CD4-positive, alpha-beta T cell (primary cell): ENCODE measurements at places on chromosomes 5 and 9.

- peak; percentile 86 for DNase-seq
These were observed 10.3 kb upstream of the CD180 start for GRCh38 chr5:67206929-67207328.

DNA sequence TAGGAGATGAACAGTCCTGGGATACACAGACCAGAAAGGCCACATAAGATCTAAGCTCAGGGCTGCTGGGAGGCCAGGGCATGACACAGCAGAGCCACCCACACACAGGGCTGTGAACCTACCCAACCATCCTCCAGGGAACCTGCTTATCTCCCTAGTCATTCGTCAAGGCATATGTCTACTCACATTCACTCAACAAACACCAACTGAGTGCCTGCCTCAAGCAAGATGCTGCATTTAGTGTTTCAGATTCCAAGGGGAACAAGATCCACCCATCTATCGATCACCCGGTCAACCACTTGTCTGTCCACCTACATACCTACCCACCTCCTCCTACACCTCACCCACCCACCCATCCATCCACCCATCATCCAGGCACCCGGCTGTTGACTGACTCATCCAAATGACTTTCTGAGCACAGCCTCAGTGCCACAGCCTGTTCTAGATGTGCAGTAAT lies 1.9 kb downstream of the DPM2 start:
- DNase-seq: peak; percentile 7

DNA sequence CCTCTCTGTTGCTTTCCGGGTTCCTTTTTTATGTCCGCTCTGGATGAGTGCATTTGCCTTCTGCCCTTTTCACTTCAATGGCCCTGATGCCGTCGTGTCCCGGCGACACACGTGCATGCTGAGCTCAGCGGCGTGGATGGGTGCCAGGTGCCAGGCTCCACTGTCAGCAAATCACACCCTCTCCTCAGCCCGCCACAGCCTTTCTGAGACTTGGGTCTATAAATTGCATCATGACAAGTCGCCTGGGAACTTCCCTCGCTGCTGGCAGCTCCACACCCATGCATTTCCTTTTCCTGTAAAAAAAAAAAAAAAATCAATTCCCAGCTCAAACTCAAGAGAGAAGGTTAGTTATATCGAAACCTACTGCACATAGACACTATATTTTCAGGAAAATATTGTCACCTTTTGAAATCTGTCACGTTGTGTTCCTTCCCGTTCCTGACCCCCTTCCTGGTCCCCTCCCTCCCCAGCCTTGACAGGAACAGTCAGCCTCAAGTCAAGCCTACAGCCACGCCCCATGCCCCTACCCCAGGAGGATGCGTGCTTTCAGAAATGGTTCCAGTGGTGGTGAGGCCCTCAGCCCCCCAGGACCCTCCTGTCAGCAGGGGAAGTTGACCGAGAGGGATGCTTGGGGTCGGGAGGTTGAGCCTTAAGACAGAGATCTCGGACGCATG lies 110.3 kb upstream of the PTCH1 start:
- DNase-seq: peak; percentile 17

GRCh38 chr5:117183326-117183725 lies 608.7 kb upstream of the SEMA6A start:
- DNase-seq: no peak

DNA sequence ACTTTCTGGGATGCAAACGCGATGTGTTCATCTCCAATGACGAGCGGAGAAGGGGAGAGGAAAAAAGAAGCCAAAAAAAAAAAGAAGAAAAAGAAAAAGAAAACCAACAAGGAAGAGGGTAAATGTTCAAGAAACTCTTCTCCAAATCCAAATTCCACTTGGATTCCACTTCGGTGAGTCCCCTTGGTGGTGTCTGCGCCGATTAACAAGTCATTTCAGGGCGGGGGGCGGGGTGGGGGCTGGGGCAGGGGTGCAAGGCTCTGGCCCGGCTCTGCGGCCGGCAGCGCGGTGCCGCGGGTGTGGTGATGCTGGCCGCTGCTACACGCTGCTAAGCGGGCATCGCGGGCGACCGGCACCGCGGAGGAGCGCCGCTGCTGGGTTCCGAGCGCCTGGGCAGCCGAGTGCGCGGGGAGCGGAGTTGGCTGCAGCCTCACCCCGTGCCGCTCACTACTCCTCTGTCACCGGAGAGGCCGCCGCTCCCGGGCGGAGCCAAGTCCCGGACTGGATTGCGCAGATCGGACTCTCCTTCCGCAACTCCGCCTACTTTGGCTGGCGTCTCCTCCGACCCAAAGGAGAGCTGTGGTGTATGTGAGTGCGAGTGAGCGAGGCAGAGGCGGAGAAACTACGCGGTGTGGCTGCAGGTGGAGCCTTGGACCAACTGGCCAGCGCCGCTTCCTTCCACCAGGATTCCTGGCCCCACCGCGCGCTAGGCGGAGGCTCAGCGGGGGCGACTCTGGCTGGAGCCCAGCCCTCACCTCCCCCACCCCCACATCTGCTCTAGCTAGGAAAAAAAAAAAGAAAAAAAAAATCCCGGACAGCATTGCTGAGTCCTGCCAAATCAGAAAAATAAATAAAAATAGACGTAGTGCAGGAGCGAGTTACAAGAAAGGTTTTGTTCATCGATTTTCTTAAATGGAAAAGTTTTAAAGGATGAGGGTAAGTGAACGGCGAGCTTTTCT lies at the start of gene SEMA6A:
Gene SEMA6A, minus strand, starts transcription at position 457 of the 959 bp plus-strand sequence. CDS start 69,879 bp downstream, outside the sequence.
- no peak for DNase-seq

GRCh38 chr5:55915783-55916182 lies 64.6 kb downstream of the IL31RA start:
- DNase-seq: no peak

DNA sequence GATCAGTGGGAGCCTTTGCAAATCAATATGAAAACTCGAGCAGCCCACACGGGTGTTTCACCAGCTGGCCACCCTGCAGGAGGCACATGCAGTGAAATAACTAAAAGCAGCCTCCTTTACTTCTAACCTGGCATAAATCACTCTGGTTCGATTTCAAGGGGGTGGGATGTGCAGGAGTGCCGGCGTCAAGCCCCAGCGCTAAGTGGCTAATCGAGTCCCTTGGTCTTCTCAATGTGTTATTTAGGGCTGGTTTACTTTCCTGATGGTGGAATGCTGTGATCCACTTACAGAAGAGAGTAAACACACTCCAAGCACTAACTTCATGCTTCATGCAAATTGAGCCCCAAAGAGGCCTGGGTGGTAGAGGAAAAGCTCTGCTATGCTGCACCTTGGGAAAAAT lies 109.4 kb downstream of the TMEM174 start:
- DNase-seq: no peak

DNA sequence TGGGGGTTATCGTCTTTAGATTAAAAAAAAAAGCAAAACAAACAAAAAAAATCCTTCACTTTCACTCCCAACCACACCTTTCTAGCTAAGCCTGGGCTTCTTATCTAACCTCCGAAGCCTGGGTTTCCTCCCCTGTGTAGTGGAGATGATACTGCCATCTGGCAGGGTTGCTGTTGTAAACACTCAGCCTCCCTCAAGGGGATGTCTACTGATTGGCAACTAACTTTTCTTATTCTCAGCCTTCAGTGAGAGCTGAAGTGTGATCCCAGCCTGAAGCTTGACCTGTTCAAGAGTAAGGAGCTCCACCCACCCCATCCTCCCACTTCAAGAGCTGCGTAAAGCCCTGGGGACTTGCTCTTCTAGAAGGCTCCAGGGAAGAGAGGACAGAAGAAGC lies 21.5 kb upstream of the WWC1 start:
- DNase-seq: no peak

GRCh38 chr5:13860146-13860545 lies 84.3 kb downstream of the DNAH5 start:
- DNase-seq: no peak

GRCh38 chr5:152688561-152689249 lies 283.6 kb upstream of the NMUR2 start:
- no peak for DNase-seq

DNA sequence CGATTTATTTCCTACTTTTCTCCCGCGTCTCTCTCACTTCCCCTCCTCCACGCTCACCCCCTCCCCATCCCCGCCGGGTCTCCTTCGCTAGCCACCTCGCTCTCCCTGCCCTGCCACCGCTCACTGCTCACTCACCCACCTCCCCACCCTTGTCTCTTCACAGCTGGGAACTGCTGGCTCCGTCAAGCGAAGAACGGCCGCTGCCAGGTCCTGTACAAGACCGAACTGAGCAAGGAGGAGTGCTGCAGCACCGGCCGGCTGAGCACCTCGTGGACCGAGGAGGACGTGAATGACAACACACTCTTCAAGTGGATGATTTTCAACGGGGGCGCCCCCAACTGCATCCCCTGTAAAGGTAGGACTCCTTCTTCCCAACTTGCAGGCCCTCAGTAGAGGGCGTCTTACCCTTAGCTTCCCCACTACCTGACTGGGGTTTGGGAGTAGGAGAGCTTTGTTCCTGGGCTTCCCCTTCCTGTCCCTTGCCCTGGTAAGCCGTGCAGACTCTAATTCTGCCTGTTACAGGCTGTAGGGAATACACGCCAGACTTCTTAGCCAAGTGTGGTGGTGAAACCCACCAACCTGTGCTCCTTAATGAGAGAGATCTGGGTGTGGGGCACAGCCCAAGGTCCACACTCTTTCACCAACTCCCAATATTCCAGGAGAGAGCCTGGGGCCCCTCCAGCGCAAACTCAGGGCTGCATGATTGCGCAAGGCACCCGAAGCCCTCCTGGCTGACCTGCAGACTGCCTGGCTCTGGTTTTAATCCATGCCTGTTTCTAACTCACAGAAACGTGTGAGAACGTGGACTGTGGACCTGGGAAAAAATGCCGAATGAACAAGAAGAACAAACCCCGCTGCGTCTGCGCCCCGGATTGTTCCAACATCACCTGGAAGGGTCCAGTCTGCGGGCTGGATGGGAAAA lies 2.5 kb downstream of the FST start:
- DNase-seq: no peak

DNA sequence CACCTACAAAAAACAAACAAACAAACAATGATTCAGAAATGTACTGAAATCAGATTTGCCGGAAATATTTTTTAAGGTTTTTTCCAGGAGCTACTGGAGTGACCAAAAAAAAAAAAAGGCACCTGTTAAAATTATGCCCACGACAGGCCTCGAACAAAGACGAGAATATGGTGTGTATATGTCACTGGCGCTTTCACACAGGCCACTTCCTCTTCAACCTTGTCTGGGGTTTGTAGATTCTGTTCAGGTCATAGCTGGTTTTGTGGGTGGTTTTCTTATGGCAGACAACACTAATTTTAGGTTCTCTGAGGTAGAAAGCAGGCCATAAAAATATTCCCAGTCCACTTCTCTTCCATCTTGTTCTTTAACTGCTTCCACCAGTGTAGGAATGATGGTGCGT lies 7.0 kb downstream of the NDUFB6 start:
- DNase-seq: no peak

DNA sequence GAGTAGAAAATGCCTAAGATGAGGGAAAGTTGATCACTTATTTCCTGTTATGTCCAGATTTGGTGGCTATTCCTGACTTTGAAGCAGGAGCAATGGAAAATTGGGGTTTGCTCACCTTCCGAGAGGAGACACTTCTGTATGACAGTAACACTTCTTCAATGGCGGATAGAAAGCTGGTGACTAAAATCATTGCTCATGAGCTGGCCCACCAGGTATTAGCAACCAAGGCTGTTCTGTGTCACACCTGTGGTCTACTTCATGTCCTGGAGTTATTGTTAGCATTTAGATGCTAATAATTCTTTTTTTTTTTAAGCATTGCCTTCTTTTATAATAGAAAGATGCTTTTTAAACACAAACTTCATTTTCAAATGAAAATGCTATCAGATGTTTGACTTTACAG lies 57.9 kb downstream of the LNPEP start:
- DNase-seq: no peak

DNA sequence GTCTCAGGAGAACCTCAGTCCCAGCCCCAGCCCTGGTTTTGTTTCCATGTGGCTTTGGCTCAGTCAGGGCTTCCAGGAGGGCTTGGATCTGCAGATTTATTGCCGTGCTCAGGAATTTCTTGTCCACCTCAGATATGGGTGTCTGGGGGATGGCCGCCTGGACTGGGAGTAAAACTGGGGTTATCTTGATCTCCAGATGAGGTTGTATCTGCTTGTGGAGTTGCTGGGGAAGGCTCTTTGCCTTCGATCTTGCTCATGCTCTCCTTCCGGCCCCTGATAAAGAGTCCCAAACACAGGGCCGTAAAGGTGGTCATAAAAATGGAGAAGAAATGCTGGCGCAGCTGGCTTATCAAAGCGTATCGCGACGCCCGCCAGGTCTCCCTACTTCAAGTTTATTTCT lies 17.8 kb upstream of the PITX1 start:
- DNase-seq: no peak

- no peak for DNase-seq
These were observed 37.3 kb upstream of the TRIO start for GRCh38 chr5:14105718-14106410.

DNA sequence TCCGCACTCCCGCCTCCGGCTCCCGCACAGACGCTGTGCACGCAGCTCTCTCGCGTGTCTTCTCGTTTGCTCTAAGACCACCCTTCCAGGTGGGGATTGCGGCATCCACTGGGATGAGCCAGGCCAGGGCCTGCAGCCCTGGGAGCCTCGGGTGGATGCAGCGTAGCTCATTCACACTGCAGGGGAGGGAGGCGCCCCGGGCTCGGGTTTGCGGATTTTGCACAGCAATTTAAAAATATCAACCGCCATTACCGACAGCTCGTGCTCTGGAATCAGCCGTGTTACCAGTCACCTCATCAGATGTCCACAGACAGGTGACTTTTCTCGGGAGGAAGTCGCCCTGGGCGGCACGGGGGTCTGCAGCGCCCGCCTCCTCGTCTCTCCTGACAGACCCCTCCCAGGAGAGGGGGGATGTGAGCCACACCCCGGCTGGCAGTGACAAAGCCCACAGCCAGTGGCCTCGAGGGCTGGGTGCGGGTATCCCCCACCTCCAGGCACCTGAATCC lies 20.8 kb upstream of the SLC6A3 start:
- no peak for DNase-seq

GRCh38 chr5:23763170-23763569 lies 255.8 kb downstream of the PRDM9 start:
- DNase-seq: no peak

DNA sequence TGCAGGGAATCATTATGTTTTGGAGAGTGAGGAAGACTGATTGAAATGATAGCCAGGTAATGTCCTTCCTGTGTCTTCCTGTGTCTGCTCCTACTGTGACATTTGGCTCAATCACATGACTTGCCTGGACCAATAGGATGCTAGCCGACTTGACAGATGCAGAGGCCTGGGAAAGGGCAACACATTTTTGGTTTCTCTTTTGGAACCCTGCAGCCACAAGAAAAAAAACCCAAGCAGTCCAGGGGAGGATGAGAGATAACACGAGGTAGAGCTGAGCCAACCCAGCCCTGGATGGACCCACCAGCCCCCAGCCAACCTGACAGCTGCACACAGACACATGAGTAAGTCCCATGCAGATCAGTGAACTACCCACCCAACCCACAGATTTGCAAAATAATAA lies 256.1 kb upstream of the SMARCA2 start:
- no peak for DNase-seq

GRCh38 chr9:14271093-14271673 lies 42.8 kb downstream of the NFIB start:
- DNase-seq: no peak

GRCh38 chr9:34612788-34613390 lies 992 bp upstream of the RPP25L start:
- peak; percentile 54 for DNase-seq
